AG09309 (cell line): ENCODE measurements at places on chromosomes 5 and 9.

GRCh38 chr5:172705576-172706084 is 64.6 kb downstream of the NEURL1B start:
- DNase-seq, result no peak

- peak; percentile 38 for DNase-seq
Measured at GRCh38 chr5:159826351-159827214, 89.7 kb upstream of the ADRA1B start.

- peak; percentile 94 for DNase-seq
Measured at GRCh38 chr9:70407081-70407503, 7.4 kb downstream of the KLF9 start.

GRCh38 chr5:133933169-133933509 is 35.3 kb downstream of the C5orf15 start:
- DNase-seq, result no peak

DNA sequence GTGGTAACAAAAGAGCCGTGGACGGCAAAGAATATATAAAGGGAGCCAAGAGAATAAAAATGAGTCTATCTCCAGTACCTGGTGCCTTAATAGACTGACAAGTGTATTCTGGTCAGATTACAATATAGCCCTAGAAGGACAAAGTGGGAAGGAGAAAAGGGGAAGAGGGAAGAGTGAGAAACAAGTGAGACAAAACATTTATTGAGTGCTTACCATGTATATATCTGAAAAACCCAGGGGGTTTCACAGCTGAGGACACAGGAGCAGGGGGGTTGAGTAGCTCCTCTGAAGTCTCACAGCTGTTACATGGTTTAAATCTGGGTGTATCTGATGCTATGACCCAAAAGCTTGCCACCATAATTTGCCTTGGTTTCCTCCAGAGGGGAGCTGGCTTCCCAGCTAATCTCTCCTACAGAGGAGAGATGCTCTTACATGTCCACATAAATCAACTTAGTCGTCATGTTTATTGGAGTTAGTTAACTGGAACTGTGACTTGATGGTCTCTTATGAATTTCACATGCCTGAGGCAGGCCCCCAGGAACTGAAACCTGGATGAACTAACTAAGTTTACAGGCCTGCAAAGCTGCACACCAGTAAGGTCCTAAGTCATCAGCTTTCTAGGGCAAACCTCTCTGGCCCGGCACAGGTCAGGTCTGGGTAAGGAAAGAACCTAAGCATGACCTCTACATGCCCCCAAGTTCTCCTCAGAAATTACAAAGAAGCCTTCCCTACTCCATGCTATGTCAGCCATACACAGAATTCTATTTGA is 15.5 kb downstream of the SIL1 start:
- no peak for DNase-seq

- DNase-seq, result no peak
Measured at GRCh38 chr5:142785206-142785605, 15.0 kb downstream of the ARHGAP26 start.

DNA sequence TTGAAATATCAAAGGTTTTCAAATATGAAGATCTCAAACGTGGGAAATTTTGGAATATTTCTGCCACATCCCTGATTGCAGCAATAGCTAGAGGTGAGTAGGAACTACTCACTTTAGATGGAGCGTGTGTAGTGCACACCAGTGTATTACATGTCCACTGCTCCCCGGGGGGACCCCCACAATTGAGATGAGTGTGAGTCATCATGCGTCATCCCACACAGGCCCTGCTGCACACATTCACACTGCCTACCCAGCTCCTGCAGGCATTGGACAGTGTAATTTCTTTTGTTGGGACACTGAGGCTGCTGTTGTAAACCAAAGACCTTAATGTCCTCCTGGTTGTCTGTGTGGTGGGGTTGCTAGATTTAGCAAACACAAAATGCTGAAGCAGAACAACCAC is 280.0 kb downstream of the GAS1 start:
- no peak for DNase-seq

GRCh38 chr9:18154661-18155060 is 319.3 kb upstream of the ADAMTSL1 start:
- no peak for DNase-seq

GRCh38 chr5:172479034-172479783 is 24.9 kb upstream of the SH3PXD2B start:
- peak; percentile 61 for DNase-seq

- no peak for DNase-seq
Measured at GRCh38 chr9:88808019-88808656, 183.1 kb upstream of the S1PR3 start.

DNA sequence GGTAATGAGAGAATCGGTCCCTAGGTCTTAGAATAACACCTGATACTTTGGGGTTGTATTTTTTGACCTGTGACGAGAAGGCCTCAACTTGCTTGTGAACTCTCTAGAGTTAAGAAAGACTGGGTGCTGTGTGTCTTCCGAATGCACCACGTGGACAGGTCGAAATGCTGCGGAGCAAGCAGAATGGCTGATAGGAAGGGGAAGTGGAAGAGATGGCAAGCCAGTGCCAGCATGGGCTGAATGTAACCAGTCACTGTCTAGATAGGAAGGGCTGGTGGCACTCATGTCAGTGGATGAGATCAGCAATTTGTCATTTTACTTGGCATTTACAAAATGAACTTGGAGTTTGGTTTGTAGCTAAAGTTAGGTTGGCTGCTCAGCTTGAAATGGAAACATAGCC is 5.6 kb downstream of the OTULINL start:
- no peak for DNase-seq
